ENCODE measurements at places on chromosomes 16 and 17.

DNA sequence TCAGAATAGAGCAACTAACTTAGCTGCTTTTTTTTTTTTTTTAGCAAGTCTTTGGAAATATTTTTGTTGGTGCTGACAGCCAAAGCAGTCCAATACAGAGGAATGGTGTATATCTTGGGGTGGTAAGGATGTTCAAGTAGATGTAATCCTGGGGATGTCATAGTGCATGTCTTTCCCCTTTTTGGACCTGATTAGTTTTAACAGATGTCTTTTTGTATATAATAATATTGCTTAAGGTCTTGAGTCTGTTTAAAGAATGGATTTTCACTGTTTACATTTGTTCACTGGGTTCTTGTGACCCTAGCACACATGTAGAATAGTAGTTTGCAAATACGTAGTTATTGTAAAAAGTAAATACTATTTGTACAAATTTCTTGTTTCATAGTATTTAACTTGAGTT is 7.9 kb downstream of the TAF15 start:
- no peak for DNase-seq
- peaks cover 46% of the 10 kb centered on the region for H3K4me1 ChIP-seq
- no peak overlapping the region for H3K4me3 ChIP-seq
- H3K27ac ChIP-seq: no peak overlapping the region

GRCh38 chr16:70649300-70649699 is 2.9 kb downstream of the IL34 start:
- no peak for DNase-seq
- H3K27ac ChIP-seq: no peak overlapping the region
- H3K27me3 ChIP-seq: no peaks in the 10 kb centered on the region
- H3K36me3 ChIP-seq: no peaks in the 10 kb centered on the region

- H3K27ac ChIP-seq: no peak overlapping the region
- no peak for DNase-seq
- no peaks in the 10 kb centered on the region for H3K4me1 ChIP-seq
- H3K4me3 ChIP-seq: no peak overlapping the region
Observed at GRCh38 chr16:74315059-74315458, 18.4 kb downstream of the PSMD7 start.

DNA sequence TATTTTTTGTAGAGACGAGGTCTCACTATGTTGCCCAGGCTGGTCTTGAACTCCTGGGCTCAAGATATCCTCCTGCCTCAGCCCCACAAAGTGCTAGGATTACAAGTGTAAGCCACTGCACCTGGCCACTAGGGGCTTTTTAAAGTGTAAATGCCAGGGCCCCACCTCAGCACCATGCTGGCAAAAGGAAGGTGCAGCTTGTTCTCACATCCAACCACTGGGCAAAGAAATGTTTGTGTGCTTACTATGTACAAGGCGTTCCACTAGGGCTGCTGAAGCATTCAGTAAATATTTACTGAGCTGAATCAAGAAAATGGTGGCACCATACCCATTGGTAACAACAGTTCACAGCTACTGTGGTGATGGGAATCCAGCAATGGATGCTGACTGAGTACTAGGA is 22.6 kb downstream of the COG1 start:
- no peaks in the 10 kb centered on the region for H3K4me1 ChIP-seq
- H3K4me3 ChIP-seq: no peak overlapping the region
- no peaks in the 10 kb centered on the region for H3K36me3 ChIP-seq
- H3K27me3 ChIP-seq: no peaks in the 10 kb centered on the region
- no peak for DNase-seq

- H3K27ac ChIP-seq: peak overlapping the region; percentile 93
- peaks cover 54% of the 10 kb centered on the region for H3K4me1 ChIP-seq
- no peak for DNase-seq
- peak overlapping the region; percentile 63 for H3K4me3 ChIP-seq
- no peaks in the 10 kb centered on the region for H3K27me3 ChIP-seq
Observed at GRCh38 chr17:82097184-82097918, 685 bp downstream of the FASN start.

- peaks cover 26% of the 10 kb centered on the region for H3K4me1 ChIP-seq
- no peak overlapping the region for H3K27ac ChIP-seq
- H3K4me3 ChIP-seq: no peak overlapping the region
- no peaks in the 10 kb centered on the region for H3K27me3 ChIP-seq
- H3K36me3 ChIP-seq: no peaks in the 10 kb centered on the region
Observed at GRCh38 chr17:47823519-47823918, 1.9 kb upstream of the OSBPL7 start.

DNA sequence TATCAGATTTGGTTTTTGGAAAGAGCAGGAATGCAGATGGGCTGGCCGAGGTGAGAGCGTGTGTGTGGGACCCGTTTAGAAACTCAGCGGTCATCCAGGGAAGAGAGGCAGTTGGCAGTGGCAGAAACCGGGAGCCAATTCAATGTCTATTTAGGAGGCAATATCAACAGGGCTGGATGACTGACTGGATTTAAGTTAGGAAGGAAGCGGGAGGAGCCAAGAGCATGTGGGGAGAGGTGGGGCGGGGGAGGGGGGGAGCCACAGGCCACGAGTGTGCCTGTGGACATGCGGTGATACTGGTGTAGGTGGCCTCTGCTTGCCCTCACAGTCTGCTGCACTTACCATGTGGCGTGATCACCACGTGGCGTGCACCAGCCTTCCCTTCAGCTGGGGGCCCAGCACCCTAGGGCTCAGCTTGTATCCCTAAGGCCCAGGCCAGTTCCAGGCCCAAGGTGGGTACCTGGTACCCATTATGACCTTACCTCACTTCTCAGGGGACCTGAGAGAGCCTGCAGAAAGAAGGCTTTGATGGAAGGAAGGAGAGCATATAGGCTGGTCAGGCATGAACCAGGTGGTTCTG is 10.8 kb upstream of the TPPP3 start:
- H3K4me1 ChIP-seq: peaks cover 59% of the 10 kb centered on the region
- no peaks in the 10 kb centered on the region for H3K36me3 ChIP-seq
- H3K4me3 ChIP-seq: no peak overlapping the region
- no peak for DNase-seq

GRCh38 chr16:347203-347602 is 5.3 kb downstream of the AXIN1 start:
- H3K27ac ChIP-seq: no peak overlapping the region
- H3K27me3 ChIP-seq: no peaks in the 10 kb centered on the region
- H3K36me3 ChIP-seq: no peaks in the 10 kb centered on the region
- peaks cover 17% of the 10 kb centered on the region for H3K4me1 ChIP-seq
- no peak for DNase-seq

- H3K27ac ChIP-seq: no peak overlapping the region
- no peak for DNase-seq
- no peak overlapping the region for H3K4me3 ChIP-seq
- H3K36me3 ChIP-seq: no peaks in the 10 kb centered on the region
Observed at GRCh38 chr17:12627781-12628451, 37.8 kb upstream of the MYOCD start.

- H3K4me3 ChIP-seq: no peak overlapping the region
- H3K27ac ChIP-seq: no peak overlapping the region
- peaks cover 91% of the 10 kb centered on the region for H3K36me3 ChIP-seq
Observed at GRCh38 chr17:28344011-28344410, 8.4 kb downstream of the TNFAIP1 start.

GRCh38 chr16:72172105-72173034 is at the start of gene PMFBP1:
Gene PMFBP1, minus strand, starts transcription at chr16:72172155. Its CDS starts 947 bp downstream, at chr16:72171208.
- no peak within 1 kb of the TSS for H3K4me3 ChIP-seq
- no peaks in the 10 kb centered on the region for H3K36me3 ChIP-seq
- no peaks in the 10 kb centered on the region for H3K27me3 ChIP-seq
- H3K4me1 ChIP-seq: no peaks in the 10 kb centered on the region

- H3K4me3 ChIP-seq: no peak within 1 kb of the TSS
- no peaks in the 10 kb centered on the region for H3K4me1 ChIP-seq
- H3K36me3 ChIP-seq: no peaks in the 10 kb centered on the region
- DNase-seq: no peak
- H3K27me3 ChIP-seq: no peaks in the 10 kb centered on the region
Observed at GRCh38 chr17:5234645-5235576, at the start of gene SCIMP. Gene SCIMP, minus strand, starts transcription at chr17:5234860. Its CDS starts 105 bp downstream, at chr17:5234755.

DNA sequence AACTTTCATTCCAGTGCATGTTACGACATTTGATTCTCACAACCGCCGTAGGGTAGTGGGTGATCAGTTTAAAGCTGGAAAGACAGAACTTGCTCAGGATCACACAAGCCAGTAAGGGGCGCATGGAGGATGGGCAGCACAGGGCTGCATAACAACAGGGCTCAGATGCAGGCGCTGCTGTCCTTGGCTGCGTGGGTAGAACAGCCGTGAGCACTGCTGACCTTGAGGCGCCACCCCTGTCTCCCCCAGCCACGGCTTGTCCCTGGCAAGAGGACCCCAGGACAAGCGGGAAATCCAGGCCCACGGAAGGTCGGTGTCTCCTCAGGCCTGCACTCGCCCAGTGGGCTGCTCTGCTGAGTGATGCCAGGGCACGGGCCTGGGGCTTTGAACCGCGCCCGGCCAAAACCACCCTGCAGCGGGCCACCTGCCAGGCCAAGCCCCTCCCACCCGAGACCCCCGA is 84.7 kb downstream of the LMF1 start:
- no peak overlapping the region for H3K4me3 ChIP-seq
- DNase-seq: no peak
- H3K36me3 ChIP-seq: peaks cover 5% of the 10 kb centered on the region
- no peak overlapping the region for H3K27ac ChIP-seq

GRCh38 chr17:75476752-75477489 is 20.5 kb downstream of the TMEM94 start:
- no peak for DNase-seq
- peak overlapping the region; percentile 52 for H3K27ac ChIP-seq
- H3K4me1 ChIP-seq: peaks cover 46% of the 10 kb centered on the region
- H3K36me3 ChIP-seq: no peaks in the 10 kb centered on the region

- H3K4me3 ChIP-seq: no peak overlapping the region
- DNase-seq: no peak
Observed at GRCh38 chr17:51869387-51869786, 289.1 kb downstream of the CA10 start.

DNA sequence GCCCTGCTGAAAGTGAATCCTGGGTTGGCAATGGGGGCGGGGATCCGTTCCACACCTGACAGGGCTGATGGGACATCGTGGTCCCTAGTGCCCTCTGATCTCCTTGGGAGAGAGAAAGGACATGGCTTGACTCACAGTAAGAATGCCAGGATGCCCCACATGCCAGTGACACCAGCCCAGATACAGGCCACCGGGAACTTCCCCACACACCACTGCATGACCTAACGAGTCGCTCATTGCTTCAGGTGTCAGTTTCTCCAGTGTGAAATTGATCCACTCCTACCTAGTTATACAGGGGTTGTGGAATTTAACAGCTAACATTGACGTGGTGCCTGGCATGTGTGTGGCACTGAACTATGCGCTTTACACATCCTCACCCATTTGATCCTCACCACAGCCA is 7.5 kb downstream of the CD300LG start:
- no peaks in the 10 kb centered on the region for H3K36me3 ChIP-seq
- no peak for DNase-seq
- H3K27me3 ChIP-seq: no peaks in the 10 kb centered on the region
- no peak overlapping the region for H3K4me3 ChIP-seq

DNA sequence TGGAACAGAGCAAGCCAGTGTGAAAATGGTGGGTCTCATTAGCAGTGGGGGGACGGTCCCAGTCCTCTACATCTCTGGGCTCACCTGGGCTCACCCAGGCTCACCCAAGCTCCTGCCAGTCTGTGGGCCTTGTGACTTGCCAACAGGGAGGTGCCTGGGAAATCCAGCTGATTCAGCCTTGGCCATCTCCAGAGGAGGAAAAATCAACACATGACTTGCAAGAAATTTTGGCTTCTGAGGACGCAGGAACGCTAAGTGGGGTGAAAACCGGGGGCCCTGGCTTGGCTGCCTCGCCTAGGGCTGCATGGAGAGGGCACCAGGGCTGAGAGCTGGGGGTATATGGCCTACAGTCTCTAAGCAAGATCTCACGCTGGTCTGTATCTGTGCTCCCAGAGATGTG is 47.7 kb downstream of the VAC14 start:
- H3K4me1 ChIP-seq: peaks cover 69% of the 10 kb centered on the region
- no peak for DNase-seq
- H3K27ac ChIP-seq: peak overlapping the region; percentile 3

DNA sequence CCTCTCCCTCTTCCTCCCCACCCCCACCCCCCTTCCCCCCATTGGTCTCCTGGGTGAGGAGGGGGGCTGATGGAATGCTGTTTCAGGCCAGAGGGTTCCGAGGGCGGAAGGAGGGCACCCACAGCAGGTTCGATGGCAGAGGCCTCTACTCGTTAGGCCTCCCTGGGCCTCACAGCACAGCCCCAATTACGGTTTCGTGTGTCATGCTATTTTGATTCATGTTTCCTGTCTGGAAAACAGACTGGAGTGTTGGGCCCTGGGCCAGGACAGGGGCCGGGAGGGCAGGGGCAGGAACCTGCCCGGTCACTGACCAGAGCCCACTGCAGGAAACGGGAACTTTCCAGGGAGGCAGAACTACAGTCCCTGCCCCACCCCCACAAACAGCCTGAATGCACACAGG is 138.2 kb downstream of the C16orf95 start:
- H3K27me3 ChIP-seq: no peaks in the 10 kb centered on the region
- no peak for DNase-seq
- no peak overlapping the region for H3K4me3 ChIP-seq
- H3K27ac ChIP-seq: no peak overlapping the region

DNA sequence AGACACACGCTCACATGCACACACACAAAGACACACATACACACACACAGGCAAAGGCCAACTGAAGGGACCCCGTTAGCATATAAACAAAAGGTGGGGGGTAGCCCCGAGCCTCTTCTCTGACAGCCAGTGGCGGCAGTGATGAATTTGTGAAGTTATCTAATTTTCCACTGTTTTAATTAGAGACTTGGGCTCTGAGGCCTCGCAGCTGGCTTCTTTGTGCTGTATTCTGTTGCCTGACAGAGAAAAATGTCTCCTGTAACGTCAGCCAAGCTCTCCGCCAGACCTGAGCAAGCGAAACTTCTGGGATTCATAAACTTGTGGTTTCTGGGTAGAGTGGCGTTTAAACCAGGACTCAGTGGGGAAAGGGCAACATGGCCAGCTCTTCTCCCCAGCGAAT is 113.9 kb upstream of the FOXF1 start:
- peak overlapping the region; percentile 74 for H3K27ac ChIP-seq
- H3K27me3 ChIP-seq: no peaks in the 10 kb centered on the region
- H3K4me3 ChIP-seq: no peak overlapping the region
- peaks cover 33% of the 10 kb centered on the region for H3K4me1 ChIP-seq

GRCh38 chr17:28216052-28216451 is 102.9 kb upstream of the TMEM97 start:
- H3K27ac ChIP-seq: no peak overlapping the region
- H3K4me1 ChIP-seq: no peaks in the 10 kb centered on the region
- H3K36me3 ChIP-seq: no peaks in the 10 kb centered on the region
- H3K4me3 ChIP-seq: no peak overlapping the region
- no peak for DNase-seq

DNA sequence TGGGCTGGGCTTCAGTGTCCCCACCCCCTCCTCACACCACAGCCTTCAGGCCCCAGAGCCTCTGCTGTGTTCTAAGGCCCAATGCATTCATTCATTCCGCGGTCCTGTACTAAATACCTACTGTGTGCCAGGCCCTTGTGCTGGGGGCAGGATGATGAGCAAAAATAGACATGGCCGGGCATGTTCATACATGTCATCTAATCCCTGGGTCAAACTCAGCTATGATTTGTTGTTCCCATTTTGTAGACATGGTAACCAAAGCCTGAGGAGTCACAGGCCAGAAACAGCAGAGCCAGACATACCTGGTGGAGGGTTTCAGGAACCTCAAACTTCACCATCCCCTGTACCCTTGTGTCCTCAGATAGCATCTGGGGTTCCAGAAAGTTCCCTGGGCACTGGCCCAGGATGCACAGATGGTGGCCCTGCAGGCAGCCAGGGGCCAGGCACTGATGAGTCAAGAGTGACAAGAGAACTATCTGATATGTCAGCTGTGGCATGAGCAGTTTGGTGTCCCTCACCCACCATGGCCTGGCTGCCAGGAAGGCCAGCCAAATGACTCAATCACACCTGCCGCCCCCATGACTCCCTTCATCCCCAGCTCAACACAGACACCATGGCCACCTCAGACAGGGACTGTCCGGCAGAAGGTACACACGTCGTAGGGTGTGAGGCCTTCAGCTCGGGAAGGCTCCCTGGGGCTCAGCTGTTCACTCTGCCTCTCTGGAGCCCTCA is 2.7 kb upstream of the RRAD start:
- H3K36me3 ChIP-seq: no peaks in the 10 kb centered on the region
- H3K4me1 ChIP-seq: peaks cover 18% of the 10 kb centered on the region
- H3K27me3 ChIP-seq: no peaks in the 10 kb centered on the region
- no peak overlapping the region for H3K4me3 ChIP-seq
